ENCODE measurements at places on chromosomes 2 and 18.

GRCh38 chr2:195461010-195461409 is 196.0 kb upstream of the SLC39A10 start:
- no peak for DNase-seq

DNA sequence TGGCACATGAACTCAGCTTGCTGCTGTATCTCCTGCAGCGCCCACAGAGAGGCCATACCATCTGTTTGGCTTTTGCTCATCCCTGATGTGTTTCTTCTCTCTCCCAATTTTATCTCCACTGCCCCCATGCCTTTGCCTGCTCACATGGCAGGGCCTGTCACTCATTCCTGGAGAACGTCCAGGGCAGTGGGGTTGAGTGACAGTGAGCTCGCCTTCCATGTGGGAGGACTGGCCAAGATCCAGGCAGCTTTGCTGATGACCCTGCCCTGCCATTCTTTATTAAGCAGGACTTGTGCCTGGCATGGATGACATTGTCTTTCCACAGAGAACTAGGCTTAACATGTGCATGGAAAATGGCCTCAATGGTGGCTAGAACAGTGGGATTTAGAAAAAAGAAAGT is 230.5 kb upstream of the THSD7B start:
- no peak for DNase-seq

- DNase-seq: peak; percentile 65
Observed at GRCh38 chr18:12741351-12741750, 38.5 kb downstream of the PSMG2 start.

DNA sequence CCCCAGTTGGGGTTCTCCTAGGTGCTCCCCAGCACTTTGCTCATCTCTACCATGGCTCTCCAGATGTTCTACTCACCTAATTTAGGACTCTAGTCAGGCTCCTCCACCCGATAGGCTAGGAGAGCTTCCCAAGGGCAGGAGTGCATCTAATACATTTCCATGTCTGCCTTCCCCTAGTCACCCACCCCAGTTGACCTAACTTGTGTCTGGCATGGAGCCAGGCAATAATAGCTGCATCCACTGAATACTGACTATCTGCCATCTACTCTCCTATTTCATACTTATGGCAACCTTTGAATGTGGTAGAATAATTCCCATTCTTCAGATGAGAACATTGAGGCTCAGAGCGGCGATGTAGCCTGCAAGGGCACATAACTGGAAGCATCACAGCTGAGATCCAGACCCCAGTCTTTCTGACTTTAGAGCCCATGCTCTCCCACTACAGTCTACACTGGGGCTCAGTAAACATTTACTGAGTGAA is 71.8 kb upstream of the YWHAQ start:
- DNase-seq: no peak

- no peak for DNase-seq
Observed at GRCh38 chr2:239462671-239463506, 62.1 kb upstream of the HDAC4 start.

DNA sequence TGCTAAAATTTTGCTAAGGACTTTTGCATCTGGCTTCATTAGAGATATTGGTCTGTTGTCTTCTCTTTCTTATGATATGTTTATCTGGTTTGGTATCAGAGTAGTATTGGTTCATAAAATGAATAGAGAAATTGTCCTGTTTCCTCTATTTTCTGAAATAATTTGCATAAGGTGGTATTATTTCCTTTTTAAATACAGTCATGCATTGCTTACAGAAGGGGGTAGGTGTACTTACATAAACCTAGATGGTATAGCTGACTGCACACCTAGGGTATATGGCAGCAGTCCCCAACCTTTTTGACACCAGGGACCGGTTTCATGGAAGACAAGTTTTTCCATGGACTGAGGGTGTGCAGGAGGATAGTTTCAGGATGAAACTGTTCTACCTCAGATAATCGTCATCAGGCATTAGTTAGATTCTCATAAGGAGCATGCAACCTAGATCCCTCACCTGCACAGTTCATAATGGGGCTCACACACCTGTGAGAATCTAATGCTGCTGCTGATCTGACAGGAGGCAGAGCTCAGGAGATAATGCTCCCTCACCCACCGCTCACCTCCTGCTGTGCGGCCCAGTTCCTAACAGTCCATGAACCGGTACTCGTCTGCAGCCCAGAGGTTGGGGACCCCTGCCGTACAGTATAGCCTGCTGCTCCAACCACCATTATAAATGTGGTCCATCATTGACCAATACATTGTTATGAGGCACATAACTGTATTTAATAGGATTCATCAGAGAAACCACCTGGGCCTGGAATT is 189.2 kb downstream of the FAM210A start:
- no peak for DNase-seq

- DNase-seq: peak; percentile 26
Observed at GRCh38 chr18:3595369-3596273, 145.6 kb downstream of the TGIF1 start.

- DNase-seq: no peak
Observed at GRCh38 chr2:43300222-43300621, 73.8 kb upstream of the ZFP36L2 start.

- no peak for DNase-seq
Observed at GRCh38 chr2:30288561-30288960, 57.2 kb downstream of the LBH start.

- DNase-seq: no peak
Observed at GRCh38 chr2:213649176-213649575, 364.9 kb downstream of the SPAG16 start.

DNA sequence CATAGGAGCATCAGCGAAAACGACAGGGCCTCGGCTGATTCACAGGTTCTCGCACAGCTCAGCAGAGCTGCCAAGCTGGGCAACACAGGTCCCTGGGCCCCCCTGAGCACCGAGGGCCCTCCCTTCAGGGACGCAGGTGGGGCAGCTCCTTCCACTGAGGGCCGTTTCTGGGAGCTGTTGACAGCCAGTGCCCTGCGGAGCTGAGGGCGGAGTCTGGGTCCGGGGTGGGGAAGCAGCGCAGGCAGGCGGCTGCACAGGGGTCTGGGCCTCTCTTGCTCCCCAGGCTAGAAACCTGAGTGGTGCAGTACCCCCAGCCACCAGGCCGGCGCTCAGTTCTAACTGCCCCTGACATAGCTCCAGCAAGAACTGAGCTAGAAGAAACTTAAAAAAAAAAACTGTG is 65.7 kb downstream of the PXDN start:
- DNase-seq: no peak

DNA sequence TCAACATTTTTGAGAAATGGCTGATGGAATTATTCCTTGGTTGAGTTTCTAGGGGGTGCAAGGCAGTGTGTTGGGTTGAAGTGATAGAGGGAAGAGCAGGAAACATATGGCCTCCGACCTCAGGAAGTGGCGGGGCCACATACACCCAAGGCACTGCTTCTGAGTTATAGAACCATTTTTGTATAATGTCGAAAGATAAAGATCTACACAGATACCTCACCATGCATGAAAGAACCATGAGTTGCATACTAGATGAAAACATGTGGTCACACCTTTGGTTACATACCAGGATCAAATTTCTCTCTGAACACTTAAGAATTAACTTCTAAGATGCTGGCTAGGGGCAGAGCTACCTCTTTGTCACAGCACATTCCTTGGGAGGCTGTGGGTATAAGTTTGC is 23.2 kb downstream of the LAMA3 start:
- DNase-seq: no peak

- no peak for DNase-seq
Observed at GRCh38 chr2:154694881-154695280, 3.6 kb upstream of the KCNJ3 start.

DNA sequence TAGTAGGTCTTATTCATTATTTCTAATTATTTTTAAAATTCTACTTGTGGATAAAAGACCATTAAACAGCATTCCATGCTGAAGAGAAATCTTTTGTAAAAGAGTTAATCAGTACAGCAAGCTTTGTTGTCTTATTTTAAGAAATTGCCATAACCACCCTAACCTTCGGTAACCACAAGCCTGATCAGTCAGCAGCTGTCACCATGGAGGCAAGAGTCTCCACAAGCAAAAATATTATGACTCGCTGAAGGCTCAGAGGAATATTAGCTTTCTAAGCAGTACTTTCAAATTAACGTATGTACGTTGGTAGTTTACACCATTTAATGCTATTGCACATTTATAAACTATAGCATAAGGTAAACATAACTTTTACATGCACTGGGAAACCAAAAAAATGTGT is 650.5 kb upstream of the LINC00305 start:
- no peak for DNase-seq

- DNase-seq: peak; percentile 55
Observed at GRCh38 chr2:17538844-17539554, 1.5 kb upstream of the VSNL1 start.

DNA sequence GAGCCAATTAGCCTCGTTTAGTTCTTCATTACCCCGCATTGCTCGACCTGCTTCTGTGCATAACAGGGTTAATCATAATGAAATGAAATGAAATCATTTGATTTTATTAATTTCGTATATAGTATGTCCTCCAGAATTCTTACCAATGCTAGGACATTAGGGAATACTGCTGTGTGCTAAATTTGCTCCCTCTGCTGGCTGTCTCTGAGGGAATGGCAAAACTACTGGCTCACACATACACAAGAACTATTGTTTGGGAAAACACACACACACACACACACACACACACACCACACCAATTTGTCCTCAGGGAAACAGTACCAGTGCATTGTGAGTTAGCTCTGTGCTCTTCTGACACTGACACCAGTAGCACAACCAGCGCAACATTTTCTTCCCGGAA is 273.3 kb upstream of the TCF4 start:
- DNase-seq: no peak

GRCh38 chr2:239820836-239821693 is 204.1 kb downstream of the NDUFA10 start:
- DNase-seq: no peak

DNA sequence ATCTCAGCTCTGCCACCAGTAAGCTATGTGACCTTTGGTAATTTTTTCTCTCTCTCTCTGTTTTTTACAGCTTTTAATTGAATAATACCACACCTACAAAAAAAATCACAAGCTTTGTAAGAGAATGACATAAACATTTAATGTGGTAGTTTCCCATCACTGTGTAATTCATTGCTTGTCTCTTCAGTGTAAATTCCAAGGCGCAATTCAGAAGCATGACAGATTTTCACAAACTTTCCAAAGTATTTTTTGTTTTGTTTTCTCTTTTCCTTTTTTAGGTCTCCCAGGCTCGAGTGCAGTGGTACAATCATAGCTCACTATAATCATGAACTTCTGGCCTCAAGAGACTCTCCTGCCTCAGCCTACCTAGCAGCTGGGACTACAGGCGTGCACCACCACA is 25.0 kb upstream of the PPM1B start:
- DNase-seq: no peak

DNA sequence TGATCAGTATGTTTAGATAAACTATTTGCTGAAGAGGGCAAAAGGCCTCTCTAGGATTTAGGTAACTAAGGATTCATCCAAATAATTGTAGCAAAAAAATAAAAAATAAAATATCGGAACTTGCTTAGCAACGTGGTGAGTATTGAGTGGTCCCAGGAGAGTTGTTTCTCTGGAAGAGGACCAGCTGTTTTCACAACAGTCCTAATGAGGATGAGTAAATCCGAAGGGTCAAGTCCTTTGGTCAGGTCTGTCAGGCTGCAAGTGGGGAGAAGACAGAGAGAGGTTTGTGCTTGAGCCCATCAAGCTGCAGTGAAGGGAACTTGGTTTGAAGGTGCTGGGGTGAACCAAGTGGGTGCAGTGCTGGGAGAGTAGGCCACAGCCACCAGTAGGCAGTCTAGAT is 539.2 kb downstream of the SLC4A3 start:
- no peak for DNase-seq

DNA sequence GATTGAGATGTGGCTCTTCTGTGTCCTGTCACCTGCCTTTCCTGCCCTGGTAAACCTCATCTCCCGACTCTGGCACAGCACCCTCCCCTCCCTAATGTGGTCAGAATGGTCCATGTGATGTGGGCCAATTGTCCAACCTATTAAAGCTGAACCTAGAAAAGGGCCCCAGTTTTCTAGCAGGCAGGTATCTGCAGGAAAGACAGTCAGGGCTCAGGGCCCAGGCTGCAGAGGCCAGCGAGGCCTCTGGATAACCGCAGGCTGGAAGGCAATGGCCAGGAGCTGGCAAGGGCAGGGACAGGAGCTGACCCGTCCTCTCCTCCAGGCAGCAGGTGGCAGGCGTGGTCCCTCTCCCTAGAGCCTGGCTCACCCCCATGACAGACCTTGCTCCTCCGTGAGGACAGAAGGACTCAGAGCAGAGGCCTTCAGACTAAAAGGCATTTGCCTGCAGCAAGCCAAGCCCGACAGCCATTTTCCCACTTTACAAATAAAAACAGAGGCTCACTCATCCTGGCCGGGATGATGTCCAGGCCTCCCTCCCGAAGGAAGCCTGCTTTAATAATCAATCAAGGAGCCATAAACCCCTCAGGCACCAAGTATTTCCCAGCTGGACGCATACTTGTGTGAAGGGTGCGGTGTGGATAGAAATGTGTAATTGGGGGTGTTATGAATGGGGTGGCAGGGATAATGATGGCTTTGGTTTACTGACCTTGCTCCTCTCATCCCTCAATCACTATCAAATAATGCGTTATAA is 107.1 kb downstream of the TWIST2 start:
- DNase-seq: no peak

DNA sequence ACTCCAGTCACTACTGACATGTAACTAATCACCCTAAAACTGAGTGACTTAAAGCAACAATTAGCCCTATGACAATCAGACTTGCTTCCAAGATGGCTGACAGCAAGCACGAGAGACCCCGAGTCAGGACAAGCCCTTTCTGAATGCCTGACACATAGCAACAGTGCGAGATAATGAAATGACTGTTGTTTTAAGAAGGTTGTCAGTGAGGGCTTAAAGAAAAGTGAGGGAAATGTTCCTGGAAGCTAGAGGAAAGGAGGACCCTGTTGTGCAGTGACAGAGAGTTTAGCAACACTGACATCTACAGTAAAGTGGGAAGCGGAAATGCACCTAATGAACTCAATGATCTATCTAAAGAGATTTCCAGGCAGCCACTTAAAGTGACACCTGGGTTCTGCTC is 163.1 kb downstream of the STK39 start:
- no peak for DNase-seq

DNA sequence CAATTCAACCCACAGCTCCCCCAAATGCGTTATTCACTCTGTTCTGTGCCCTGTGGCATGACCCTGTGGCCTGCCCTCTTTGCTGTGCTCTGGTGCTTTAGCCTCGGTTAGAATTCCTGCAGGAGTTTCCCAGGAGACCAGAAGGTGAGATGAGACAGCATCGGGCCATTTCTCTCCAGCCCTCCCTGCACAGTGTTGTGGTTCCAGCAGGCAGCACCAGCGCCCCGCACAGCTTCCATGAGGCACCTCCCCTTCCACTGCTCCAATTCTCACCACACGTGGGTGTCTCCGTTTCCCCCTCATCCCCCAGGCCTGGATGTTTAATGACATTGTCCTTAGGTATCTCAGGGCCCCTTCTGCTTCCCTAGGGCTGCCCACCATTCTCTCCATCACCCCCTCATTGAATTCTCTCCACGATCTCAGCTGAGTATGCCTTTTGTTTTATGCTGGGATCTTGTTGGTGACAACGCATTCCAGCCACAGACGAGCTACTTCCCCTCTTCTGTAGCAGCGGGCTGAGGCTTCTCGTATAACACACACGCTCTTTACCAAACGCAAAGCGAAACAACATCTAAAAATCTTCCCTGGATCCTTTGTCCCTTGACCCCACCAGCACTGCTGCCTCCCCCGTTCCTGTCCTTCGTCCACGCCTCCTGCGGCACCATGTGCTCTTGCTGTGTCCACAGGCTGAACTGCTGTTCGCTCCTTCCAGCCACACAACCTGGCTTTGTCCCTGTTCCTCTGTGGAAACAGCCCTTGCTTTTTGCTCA is 35.1 kb downstream of the ACKR3 start:
- DNase-seq: no peak

All from DMS153 (cell line).